ENCODE measurements at places on chromosomes 4 and X. TPM values are rescaled to one million over a fixed set of nuclear protein-coding genes. Genes with fewer than 3 reads are reported as not detected.

MAGEA12 gene
- not detected for total RNA-seq

CT45A5 gene
- total RNA-seq: not detected

NHSL2 gene
- total RNA-seq: 0.81 TPM

SLIT2 gene
- total RNA-seq: 24.1 TPM

ODAPH gene
- not detected for total RNA-seq

CTAG1A gene
- total RNA-seq: not detected

BBS12 gene
- 2.5 TPM for total RNA-seq

TACR3 gene
- total RNA-seq: not detected

PFKFB1 gene
- not detected for total RNA-seq

OPRPN gene
- not detected for total RNA-seq

SPANXC gene
- not detected for total RNA-seq

THAP9 gene
- total RNA-seq: 1.9 TPM

CPLX1 gene
- not detected for total RNA-seq

CTAG2 gene
- not detected for total RNA-seq

GATA1 gene
- total RNA-seq: not detected

CFI gene
- 10.7 TPM for total RNA-seq

MAGEC2 gene
- total RNA-seq: not detected

All from cardiac atrium fibroblast (primary cell).